ENCODE measurements at places on chromosomes 16 and 17.
A peak's percentile ranks its signal among the peaks of the same experiment; 100 is the strongest.

GRCh38 chr16:20614186-20615141 lies 38.3 kb upstream of the ACSM2B start:
- no peak for DNase-seq

GRCh38 chr17:35345926-35346771 lies 27.3 kb downstream of the SLFN11 start:
- peak; percentile 87 for DNase-seq

- no peak for DNase-seq
These were observed 320.1 kb downstream of the CBLN1 start for GRCh38 chr16:48961546-48961945.

DNA sequence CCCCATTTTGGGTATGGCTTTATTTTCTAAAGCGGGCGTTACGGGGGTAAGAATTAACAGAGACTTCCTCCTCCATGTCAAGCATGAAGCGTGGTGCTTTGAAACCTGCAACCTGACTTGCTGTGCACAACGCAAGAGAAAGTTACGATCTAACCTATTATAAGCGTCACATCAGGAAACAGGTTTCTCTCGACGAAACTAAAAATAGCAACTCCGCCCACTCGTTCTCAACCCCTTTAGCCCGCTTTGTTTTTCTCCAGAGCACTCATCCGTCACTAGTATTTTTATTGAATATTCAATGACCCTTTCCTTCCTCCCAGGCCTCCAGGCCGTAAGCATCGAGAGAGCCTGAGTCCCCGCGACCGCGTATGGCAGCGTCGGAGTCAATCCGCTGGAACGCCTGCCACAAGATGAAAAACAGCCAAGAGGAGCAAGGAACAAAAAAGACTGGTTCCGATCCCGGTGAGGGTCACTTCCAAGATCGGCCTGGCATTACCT lies 555 bp downstream of the NUP88 start:
- peak; percentile 63 for DNase-seq

GRCh38 chr16:30902029-30902972 lies 5.9 kb downstream of the CTF1 start:
- DNase-seq = peak; percentile 99

GRCh38 chr16:50235581-50235980 lies 30.8 kb upstream of the ADCY7 start:
- DNase-seq = peak; percentile 32

GRCh38 chr17:8451933-8452614 lies 16.4 kb downstream of the NDEL1 start:
- no peak for DNase-seq

GRCh38 chr17:55341432-55341831 lies 76.7 kb downstream of the HLF start:
- peak; percentile 75 for DNase-seq

- DNase-seq = peak; percentile 95
These were observed 27.0 kb upstream of the NXPH3 start for GRCh38 chr17:49548506-49549310.

DNA sequence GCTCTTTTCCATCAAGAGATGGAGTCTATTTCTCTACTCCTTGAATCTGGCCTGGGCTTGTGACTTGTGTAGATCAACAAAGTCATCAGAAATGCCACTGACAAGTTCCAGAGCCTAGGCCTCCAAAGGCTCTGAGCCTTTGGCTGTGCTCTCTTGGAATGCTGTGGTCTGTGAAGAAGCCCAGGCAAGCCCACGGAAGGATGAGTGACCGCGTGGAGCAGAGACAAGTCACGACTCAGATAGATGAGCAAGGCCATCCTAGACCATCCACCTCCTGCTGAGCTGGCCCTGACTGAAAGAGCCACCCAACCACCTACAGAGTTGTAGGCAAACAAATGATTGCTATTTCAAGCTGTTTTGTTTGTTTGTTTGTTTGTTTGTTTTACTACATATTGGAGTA lies 11.6 kb upstream of the ICAM2 start:
- no peak for DNase-seq

- DNase-seq = no peak
These were observed 194.7 kb downstream of the SPECC1 start for GRCh38 chr17:20203761-20204263.

DNA sequence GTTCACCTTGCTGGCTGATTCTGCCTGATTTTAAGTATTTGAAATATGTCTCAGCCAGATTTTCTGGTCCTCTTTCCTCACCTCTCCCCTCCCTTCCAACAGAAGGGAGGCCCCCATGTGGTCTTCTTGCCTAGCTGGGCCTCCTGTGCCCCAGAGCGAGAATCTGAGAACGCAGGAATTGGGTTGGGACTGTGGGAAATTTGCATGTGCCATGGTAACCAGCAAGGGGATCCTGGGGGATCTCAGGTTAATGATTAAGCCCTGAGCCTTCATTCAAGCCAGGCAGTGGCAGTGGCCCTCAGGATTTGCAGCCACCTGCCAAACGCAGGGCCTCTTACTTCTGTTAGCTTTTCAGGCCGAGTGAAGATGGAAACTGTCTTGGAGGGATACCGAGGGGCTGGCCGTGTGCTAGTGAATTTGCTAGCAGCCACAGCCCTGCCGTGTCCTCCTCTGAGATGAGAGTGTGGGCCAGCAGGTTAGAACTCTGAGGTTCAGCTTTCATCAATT lies 40.2 kb downstream of the KSR1 start:
- no peak for DNase-seq

DNA sequence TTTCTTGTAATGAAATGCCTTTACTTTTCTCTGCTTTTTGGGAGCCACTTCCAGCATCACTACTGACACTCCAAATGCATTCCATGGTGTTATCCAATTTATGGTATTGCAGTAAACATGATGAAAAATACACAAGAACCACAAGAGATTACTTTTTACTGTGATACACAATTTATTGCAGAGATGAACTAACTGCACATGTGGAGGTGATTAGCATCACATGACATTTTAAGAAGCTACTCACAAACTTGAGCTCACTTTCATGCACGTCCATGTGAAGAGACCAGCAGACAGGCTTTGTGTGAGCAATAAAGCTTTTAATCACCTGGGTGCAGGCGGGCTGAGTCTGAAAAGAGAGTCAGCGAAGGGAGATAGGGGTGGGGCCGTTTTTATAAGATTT lies 780.5 kb upstream of the GOT2 start:
- DNase-seq = no peak

GRCh38 chr17:81493198-81494038 lies 19.2 kb downstream of the ACTG1 start:
- DNase-seq = peak; percentile 82

- no peak for DNase-seq
These were observed 221.7 kb upstream of the CDH11 start for GRCh38 chr16:65343556-65343955.

- no peak for DNase-seq
These were observed at the start of gene CCDC182 for GRCh38 chr17:57745242-57745641. Gene CCDC182 (minus strand): TSS chr17:57745299. CDS start chr17:57745272, 27 bp downstream.

GRCh38 chr17:44335968-44336367 lies 9.1 kb upstream of the GRN start:
- DNase-seq = peak; percentile 10

- DNase-seq = no peak
These were observed 179.8 kb downstream of the KATNIP start for GRCh38 chr16:27729516-27730304.

DNA sequence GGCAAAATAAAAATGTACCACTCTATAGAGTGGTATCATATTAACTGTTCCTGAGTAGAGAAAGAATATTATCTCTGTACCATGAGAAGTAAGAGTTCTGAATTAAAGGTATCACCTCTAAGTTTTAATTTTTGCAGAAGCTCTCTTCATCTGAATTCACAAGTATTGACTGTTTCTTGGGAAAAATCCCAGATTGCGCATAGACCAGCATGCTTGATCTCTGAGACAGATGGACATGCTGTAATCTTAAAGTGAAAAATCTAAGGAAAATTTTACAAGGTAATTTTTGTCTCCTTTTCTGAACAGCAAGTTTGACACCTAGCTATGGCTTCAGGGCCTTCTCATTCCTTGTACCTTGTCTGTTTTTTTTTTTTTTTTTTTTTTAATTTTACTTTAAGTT lies 1050.7 kb upstream of the RBFOX1 start:
- DNase-seq = no peak

DNA sequence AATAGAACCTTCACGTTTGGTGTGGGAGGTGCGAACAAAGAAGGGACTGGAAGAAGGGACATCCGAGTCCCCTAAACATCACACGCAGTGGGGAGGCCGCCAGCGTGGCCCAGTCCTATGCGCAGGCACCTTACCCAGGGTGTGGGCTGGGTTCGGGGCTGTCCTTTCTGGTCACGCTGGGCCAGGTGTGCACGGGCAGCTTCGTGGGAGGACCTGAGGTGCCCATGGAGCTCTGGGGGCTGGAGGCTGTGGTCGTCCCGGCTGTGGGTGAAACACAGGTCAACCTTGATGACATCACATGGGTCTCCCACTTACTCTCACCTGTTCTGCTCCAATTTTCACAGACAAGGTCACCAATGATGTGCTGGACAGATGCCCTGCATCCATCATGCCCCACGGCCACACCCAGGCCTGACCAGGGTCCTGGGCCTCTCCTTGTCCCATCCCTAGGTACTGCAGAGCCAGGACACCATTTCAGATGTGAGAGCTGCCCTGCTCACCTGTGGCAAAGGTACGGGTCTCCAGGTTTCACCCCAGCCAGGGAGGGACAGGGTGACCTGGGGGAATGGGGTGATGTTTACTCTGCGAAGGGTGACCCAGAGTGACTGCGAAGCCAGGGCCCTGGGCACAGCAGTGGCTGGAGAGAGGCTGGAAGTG lies 3.1 kb downstream of the CD300C start:
- DNase-seq = no peak

Data from osteoblast (primary cell).